ENCODE measurements at places on chromosomes 2 and 18.

GRCh38 chr2:59884166-59884565 lies 669.3 kb downstream of the BCL11A start:
- no peak for DNase-seq

GRCh38 chr18:45541421-45541820 lies 73.9 kb upstream of the SLC14A2 start:
- DNase-seq: no peak

GRCh38 chr18:14089191-14089590 lies 43.0 kb downstream of the ZNF519 start:
- DNase-seq: no peak

DNA sequence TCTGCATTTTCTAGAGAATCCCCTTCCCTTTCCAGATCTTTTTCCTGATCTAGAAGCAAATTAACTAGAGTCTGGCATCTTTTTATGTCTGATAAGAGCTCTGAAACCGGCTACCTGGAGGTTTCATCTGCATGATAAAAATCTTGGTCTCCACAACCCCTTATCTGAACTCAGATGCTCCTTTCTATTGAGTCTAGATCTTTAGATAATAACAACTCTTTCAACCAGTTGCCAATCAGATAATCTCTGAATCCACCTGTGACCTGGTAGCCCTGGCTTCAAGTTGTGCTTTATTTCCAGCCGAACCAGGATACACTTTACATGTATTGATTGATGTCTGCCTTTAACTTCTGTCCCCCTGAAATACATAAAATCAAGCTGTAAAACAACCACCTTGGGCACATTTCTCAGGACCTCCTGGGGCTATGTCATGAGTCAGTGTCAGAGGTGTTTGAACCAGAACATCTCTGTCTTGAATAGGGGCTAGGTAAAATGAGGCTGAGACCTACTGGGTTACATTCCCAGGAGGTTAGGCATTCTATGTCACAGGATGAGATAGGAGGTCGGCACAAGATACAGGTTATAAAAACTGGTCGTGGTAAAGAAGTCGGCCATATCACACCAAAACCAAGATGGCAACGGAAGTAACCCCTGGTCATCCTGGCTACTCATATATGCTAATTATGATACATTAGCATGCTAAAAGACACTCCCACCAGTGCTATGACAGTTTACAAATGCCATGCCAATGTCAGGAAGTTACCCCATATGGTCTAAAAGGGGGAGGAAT lies 20.8 kb downstream of the RALBP1 start:
- DNase-seq: no peak

DNA sequence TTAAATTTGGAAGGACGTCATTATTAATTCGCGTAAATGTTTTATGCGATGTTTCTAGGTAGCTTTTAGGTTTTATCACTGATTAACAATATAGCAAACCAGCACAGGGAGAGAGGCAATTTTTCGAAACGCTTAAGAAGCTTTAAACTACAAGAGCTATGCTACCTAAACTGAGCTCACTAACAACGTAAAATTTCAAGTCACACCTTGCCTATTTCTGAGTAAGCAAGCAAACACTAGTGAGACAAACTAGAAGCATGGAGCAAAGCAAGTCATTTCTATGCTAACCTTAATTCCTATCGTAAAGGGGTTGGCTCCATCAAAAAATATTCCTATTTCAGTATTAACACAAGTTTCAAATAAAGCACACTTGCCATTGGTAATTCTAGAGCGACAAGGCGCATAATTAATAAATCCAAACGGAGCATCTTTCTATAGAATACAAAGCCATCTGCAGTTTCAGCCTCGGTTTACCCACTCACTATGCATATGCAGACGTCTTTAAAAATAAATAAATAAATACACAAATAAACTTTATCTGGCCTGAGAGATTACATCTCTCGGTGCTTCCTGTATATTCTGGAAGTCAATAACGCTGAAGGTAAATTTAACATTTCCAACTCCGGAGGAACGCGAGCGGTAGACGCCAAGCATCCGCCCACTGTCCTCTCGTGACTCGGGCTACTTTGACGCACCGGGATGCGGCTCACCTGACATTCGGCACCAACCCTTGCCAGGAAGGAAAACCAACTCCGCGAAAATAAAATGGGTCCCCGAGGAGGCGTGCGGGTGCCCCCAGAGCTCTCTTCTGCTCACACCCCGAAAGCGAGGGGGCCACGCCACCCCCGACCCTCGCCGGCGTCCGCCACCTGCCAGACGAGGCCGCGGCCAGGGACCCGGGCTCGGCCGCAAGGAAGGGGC lies 947 bp downstream of the ITSN2 start:
- peak; percentile 58 for DNase-seq

DNA sequence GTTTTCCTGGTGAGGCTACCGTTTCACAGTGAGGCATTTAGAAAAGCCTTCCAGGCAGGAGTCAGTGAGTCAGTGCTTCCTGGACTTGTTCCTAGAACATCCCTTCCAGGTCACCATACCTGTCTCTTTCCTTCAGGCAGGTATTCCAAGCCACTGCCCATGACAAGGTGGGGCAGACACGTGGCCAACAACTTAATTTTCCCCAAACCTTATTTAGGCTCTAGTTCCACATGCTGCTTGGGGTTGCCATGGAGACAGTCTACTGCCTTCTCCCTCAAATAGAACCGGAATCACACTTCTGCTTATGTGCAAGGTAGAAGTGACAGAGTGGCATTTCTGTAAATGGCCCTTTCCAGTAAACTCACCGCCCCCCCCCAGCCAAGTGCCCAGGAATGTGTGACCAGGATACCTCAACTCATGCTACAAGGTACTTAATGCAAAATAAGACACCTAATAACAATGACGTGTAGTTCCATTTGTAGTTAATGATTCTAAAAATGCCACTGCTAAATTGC lies 258.3 kb downstream of the PRKCE start:
- DNase-seq: no peak

GRCh38 chr2:230360028-230360427 lies 33.0 kb downstream of the SP140L start:
- no peak for DNase-seq

GRCh38 chr2:105411720-105412407 lies 13.0 kb upstream of the FHL2 start:
- no peak for DNase-seq

DNA sequence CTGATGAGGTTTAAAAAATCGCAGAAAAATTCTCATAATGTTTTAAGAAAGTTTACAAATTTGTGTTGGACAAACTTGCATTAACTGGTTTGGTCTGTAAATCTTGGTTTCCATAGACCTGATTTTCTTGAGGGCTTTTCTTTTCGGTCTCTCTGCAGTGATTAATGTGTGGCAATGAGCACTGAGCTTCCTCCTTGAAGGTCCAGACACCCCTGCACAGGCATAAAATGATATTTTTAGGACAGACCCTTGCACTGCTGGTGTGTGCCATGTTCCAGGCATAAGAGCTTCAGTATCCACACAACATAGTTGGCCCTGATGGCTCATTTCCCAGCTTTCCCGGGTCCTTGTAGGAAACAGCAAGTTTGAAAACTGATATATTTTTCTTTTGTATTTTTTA lies 33.7 kb downstream of the MRPL33 start:
- DNase-seq: no peak

DNA sequence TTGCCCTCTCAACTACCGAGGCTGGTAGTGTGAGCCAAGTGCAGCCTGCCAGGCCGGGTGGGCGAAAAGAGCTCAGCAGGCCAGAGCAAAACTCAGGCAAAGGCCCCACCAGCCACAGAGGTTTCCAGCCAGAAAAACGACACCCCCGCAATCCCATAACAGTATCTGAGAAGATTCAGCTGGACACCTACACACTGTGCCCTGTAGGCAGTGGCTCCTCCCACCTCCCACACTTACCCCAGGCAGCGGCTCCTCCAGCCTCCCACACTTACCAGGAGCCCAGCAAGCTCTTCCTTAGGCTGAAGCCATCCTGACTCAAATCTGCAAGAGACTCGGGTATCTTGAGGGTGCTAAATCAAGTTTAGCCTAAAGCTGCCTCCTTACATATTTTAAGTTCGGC lies 15.6 kb upstream of the TMEM18 start:
- no peak for DNase-seq

DNA sequence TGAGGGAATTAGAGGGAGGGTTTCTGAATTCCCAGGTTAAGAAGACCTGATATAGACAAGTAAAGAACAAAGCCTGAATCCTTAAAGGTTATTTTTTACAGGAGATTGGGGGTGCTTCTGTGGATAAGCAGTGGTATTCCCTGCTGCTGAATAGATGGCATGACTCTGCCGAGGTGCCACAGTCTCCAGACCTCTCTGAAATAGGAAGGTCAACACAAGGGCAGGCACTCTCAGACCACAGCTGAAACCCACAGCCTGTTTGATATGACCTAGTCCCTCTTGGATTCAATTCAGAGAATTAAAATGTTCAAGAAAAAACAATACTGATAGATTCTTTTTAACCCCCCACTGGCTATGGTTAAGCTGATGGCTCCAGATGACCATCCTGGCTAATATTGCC lies 259.3 kb downstream of the PTGR3 start:
- DNase-seq: no peak
